ENCODE measurements at places on chromosomes 1 and 21. TPM values are rescaled to one million over a fixed set of nuclear protein-coding genes. Genes with fewer than 3 reads are reported as not detected.

DNA sequence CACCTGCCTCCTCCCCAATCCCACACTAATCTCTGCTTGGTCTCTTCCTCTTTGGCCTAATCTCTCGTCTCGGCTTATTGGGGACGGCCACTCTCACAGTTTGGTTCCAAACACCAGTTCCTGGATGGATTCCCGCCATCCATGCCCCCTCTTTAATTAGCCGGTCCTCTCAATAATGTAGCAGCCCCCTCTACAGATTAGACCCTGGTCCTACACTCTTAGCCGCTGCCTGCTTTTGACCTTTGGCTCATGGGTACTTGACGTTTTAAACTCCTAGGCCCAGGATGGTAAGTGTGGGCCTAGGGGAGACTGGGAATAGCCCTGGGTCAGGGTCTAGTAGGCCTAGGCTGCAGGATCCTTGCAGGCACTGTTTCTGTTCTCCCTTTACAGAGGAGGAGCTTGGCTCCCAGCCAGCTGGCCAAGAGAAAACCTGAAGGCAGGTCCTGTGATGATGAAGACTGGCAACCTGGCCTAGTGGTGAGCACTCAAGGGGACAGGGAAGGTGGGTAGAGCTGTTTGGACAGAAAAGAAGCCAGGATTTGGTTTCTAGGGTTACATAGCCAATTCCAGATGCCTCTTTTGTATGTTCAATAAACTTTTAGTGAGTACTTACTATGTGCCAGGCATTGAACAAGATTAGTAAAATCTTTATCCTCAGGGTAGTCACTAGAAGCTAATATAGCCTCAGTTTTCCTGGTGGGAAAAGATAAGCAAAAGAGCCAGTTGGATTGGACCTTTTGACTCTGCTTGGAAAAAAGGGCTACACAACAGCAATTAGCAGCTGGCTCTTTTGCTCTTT, 758 bp downstream of the RAD54L start:
- no peak for DNase-seq

DNA sequence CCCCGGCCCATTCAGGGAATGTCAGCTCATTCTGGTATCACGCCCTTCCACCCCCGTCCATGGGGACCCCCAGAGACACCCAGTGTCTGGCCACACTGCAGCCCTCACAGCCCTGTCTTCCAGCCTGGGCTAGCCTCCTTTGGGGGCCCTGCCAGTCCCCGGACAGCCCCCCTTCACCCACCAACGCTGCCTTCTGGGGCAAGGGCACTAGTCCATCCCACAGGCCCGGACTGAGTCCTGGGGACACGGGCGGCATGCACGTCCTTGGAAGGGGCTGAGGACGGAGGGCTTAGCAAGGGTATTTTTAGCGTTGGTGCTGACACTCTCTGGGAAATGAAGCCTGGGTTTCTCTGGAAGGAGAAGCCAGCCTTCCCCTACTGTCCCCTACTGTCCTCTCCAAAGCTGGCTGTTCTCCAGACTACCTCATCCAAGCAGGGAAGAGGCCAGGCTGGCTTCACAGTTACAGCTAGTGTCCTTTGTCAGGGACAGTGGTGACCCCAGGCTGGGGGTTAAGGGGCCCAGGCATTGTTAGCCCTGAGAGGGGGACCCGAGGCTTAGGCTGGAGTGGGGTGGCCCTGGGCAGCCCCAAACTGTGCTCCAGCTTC, 39.5 kb downstream of the COQ8A start:
- no peak for DNase-seq

- DNase-seq = no peak
Observed at GRCh38 chr1:43536196-43536863, 5.6 kb downstream of the PTPRF start.

DNA sequence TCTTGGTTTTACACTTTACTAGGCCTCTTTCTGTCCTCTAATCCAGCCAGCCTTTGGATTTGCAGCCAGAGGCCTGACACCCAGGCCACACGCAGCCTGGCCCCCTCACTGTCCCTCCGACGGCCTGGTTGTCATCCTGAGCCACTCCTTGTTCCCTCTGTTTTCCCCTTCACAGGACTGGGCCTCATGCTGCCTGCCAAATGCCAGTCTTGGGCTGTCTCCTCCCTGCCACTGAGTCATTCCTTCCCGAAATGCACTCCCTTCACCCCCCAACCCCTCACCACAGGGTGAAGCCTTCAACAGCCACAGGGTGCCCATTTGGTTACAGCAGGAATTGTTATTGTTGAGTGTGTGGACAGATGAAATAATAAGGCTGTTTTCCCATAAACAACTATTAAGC, 21.3 kb downstream of the ACOT11 start:
- DNase-seq = no peak

- no peak for DNase-seq
Observed at GRCh38 chr1:71561729-71562128, 480.9 kb upstream of the ZRANB2 start.

DNA sequence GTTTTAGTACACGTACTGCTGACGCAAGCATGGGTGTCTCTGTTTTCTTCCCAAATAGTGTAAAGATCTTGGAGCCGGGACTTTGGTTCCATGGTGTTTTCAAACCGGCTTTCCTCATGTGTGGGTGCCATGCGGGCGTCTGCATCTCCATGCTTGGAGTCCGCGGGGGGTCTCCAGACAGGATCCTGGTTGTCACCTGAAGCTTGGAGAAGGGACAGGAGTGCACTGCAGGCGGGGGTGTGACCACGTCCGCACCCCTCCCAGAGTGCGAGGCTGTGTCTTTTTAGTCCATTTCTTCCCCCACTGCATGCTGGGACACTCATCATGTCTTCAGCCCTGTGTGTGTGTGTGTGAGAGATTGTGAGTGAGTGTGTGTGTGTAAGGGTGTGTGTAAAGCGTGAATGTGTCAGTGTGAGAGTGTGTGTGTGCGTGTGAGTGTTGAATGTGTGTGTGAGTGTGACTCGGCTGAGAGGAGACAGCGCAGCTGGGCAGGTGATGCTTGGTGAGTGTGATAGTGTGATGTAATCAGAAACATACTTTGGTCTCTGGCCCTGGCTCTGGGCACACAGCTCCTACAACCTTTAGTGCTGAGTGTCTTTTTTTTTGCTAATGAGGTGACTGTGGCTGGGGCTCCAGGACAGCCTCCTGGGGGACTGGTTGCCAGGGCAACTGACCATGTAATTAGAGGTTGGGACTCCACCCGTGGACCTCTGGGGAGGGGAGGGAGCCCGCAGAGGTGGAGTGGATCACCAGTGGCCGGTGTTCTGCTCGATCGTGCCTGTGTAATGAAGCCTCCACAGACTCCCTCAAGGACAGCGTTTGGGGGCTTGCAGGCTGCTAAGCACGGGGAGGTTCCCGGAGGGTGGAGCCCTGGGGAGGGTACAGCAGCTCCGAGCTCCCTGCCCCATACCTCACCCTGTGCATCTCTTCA, 55.1 kb downstream of the AGPAT3 start:
- DNase-seq = no peak

The FCGR2B gene
- polyA plus RNA-seq = not detected

The APCS gene
- polyA plus RNA-seq = not detected

DNA sequence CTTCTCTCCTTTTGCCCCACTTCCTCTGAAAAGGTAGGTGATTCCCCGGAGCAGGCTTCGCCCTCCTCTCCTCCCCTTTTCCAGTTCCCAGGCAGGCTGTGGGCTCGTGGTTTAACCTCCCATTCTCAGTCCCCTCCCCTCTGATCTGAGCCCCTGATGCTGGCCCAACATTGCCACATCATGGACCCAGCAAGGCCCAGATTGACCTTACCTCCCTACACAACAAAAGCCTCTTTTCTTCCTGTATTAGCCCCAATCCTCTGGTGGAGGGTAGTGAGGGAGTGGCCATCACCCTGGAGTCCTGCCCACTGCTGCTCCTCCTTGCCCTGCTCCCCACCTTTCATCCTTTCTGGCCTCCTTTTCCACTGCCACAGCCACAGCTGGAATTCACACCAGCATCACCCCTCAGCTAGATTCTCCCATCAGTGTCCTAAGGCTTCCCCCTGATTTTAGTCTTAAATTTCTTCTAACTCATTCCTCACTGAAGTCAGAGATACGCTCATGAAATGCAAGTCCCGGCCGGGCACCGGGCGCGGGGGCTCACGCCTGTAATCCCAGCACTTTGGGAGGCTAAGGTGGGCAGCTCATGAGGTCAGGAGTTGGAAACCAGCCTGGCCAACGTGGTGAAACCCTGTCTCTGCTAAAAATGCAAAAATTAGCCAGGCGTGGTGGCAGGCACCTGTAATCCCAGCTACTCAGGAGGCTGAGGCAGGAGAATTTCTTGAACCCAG, 7.0 kb upstream of the ZBTB48 start:
- DNase-seq = no peak

The SLC1A7 gene
- polyA plus RNA-seq = not detected

- no peak for DNase-seq
Observed at GRCh38 chr1:182056601-182057366, 4.7 kb downstream of the ZNF648 start.

The PPIH gene
- 63.4 TPM for polyA plus RNA-seq

DNA sequence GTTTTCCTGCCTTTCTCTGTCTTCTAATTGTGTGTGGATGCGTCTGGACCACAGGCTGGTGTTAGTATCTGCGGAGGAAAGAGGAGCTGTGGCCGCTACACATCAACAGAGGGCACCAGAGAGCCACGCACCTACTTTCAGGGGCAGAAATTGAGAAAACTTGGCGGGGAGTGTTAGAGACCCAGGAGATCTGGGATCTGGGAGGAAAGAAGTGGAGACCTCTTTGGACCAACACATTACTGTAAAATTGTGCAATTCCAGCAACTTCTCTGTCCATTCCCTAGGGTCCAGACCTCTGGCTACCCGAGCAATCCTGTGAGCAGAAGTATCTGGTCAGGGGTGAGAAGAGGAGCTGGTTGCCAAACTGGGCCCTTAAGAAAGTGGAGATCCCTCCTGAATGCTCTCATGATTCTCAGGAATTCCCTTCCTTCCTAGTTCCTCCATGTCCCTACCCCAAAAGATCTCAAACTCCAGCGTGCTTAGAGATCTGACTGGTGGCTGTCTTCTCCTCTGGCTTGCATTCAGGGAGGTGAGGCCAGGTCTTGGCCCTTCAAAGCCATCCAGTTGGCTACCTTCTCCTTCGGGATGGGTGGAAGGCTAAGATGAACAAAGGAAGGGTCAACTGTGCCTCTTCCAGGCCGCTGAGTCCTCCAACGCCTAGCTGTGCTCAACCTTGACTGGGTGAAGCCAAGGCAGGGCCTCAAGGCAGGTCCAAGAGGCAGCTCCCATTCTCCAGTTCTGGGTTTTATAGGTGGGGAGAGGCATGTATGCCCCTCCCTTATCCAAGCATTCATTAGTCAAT, 1.2 kb upstream of the KIRREL1 start:
- no peak for DNase-seq

DNA sequence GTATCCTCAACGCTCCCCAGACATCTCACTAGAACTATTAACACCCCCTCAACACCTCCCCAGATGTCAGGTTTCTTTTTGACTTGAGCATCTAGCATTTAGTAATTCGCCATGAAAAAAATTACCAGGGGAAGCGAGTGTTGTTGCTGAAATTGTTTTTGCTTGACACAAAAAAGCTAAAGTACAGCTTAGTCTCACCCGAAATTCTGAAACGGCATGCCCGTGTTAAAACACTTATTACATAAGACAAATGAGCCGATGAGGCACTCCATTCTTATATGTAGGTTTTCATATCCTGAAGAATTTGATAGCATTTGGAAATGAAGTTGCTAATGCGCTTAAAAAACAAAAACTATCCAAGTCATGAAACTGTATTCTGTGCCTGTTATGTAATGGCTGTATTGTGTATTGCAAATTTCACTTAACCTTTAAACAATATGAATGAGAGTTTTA, 1.3 kb upstream of the NRIP1 start:
- DNase-seq = no peak

GRCh38 chr1:185776522-185776921, 42.3 kb downstream of the HMCN1 start:
- DNase-seq = no peak

The MEX3A gene
- polyA plus RNA-seq = 1.5 TPM

DNA sequence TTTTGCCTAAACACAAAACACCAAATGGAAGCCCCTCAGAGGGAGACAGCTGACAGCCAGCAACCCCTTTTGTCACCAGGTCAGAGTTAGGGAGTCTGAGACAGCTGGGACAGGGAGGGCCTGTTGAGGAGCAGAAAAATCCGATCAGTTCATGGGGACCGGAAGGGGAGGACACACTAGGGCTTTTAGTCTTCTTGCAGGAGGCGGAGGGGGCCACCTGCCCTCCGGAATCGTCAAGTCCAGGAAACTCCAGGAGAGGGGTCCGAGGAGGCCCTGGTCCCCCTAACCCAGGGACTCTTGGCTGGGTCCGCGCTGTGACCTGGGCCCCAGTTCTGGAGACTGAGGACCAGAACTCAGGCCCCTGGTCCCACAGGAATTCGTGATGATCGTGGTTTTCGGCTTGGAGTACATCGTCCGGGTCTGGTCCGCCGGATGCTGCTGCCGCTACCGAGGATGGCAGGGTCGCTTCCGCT, 34.2 kb downstream of the KCNQ4 start:
- no peak for DNase-seq

- DNase-seq = no peak
Observed at GRCh38 chr1:228515200-228515834, 28.1 kb downstream of the RNF187 start.

DNA sequence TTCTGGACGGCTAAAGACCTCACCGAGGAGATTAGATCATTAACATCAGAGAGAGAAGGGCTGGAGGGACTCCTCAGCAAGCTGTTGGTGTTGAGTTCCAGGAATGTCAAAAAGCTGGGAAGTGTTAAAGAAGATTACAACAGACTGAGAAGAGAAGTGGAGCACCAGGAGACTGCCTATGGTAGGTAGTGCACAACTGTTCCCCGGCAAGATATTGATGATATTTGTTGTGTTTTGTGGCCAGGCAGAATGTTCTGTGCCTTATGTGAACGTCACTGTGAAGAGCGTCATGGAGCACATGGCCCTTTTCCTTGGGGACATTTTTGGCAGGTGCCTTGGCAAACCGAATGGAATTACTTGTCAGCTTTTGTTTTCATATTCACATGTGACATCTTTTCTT, 191.7 kb downstream of the DISC1 start:
- DNase-seq = no peak

The FCRL1 gene
- not detected for polyA plus RNA-seq

DNA sequence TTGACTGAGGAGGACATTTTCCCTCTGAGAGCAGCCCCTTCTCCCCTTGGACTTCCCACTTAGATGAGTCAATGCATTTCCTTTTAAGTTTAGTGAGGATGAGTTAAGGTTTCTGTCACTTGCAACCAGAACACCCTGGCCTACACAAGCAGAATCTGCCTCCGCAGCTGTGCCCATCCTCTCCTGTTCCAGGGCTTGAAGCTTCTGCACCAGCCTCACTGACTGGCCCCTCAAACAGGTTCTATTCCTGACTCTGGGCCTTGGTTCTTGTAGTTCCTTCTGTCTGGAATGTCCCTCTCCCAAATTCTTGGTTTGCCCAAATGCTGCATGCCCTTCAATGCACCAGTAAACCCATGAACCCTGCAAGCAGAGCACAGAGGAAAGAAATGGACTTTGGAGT, 394.4 kb downstream of the PTPRU start:
- DNase-seq = no peak

GRCh38 chr1:213728593-213729536, 258.9 kb upstream of the PROX1 start:
- DNase-seq = no peak

GRCh38 chr1:234214129-234214910, 158.9 kb upstream of the COA6 start:
- no peak for DNase-seq

Measured in keratinocyte (primary cell).